ENCODE measurements at places on chromosomes 4 and X.

- peak; percentile 2 for DNase-seq
These were observed 850 bp downstream of the IGBP1 start for GRCh38 chrX:70134116-70134477.

GRCh38 chr4:7897811-7898210, 41.9 kb downstream of the AFAP1 start:
- DNase-seq: no peak

DNA sequence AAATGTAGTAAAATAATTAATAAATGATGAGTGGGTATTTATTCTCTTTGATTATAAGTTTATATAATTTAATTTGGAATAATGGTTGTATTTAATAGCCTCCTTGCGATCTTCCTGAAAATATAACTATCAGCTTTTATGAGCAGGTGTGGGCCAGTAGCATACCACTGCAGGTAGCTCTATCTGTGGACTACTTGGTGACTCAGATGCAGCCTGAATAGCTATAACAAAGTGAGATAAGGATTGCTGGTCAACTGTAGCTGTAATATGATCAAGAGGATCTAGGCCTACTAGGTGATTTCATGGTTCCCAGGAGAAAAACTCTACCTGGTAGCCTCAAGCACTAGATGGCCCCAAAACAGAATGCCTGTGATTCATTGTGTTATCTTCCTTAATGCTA, 47.1 kb upstream of the BMP15 start:
- DNase-seq: no peak

DNA sequence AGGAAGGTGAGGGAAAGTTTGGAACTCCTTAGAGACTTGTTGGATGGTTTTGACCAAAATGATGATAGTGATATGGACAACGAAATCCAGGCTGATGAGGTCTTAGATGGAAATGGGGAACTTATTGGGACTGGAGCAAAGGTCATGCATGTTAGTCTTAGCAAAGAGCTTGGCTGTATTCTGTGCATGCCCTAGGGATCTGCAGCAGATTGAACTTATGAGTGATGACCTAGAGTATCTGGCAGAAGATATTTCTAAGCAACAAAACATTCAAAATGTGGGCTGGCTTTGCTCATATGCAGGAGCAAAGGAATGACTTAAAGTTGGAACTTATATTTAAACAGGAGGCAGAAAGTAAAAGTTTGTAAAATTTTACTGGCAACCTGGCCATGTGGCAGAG, 489.3 kb upstream of the DIPK2B start:
- DNase-seq: no peak

DNA sequence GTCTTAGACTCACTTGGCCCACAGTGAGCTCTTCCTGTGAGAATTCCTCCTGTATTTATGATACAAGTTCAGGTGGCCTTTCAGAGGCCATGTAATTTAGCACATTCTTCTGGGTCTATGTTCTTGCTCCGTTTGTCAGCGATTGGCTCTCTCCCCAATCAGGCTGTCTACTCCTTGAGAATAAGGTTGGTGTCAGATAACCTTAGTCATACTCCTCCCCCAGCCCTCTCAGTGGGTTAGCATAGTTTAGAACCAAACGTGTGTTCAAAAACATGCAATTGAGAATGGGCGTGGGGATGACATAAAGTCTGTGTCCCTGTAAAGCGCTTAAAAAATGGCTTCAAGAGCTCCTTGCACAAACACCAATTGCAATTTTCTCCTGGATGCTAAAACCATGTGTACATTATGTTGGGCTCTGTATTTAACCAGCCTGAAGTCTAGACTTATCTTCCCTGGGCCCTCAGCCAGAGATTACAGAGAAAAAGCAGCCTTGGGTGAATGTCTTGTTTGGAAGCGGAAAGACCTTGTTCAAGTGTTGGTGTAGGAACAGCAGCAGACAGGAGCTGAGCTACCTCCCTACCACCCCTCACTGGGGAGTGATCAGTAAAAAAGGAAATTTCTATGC, 9.9 kb upstream of the CT47C1 start:
- no peak for DNase-seq

DNA sequence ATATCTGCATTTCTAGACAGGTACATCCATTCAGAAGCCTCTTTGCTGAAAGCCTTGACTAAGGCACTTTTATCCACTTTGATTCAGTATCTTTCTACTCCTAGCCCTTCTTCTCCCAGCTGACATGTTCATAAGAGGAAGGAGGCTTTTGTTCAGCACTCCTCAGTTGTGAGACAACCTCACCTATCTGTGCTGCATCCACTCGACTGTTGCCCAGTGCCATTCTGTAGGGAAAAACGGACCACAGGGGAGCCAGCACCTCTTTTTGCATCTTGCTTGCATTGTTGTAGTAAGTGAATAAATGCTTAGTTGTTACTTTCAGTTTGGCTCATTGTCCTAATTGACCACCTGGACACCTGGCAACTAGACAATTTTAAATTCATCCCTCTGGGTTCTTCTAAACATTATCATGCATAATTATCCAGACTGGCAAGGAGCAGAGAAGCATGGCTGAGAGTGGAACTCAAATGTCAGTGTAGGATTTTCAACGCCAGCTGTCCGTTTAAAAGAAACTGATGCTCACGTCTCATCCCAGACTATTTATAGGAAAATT, 83.8 kb upstream of the BOD1L1 start:
- no peak for DNase-seq

- no peak for DNase-seq
These were observed 157.5 kb upstream of the ATOH1 start for GRCh38 chr4:93671093-93671492.

DNA sequence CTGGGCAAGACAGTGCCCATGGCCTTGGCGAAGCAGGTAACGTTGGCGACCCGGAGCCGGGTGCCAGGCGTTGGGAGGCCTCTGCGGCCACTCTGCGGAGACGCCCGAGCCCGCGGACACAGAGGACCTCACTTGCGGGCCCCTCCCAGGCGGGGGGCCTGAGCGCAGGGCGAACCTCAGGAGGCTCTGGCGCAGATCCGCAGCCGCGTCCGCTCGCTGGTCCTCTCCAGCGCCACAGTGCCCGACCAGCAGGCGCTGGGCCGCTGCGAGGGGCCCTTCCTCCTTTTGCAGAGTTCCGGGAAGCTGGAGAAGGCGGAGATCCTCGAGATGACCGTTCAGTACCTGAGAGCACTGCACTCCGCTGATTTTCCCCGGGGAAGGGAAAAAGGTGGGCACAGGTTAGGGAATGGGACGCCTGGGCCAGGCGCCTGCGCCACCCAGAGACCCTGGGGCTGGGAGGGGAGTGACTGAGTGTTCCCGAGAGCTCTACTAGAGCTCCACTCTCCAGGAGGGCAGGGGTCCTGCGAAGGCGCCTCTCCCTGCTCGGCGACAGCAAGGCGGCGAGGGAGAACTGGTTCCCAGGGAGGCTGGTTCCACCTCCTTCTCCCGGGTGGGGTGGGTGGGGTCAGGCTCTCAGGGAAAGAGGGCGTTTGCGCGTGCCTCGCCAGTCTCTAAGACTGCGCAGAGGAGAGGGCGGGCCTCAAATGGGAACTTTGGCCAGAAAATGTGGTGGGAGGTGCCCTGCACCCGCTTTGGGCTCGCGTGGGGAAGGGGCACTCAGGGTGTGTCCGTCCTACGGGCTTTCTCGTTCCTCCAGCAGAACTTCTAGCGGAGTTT, 1.4 kb downstream of the HELT start:
- DNase-seq: no peak

DNA sequence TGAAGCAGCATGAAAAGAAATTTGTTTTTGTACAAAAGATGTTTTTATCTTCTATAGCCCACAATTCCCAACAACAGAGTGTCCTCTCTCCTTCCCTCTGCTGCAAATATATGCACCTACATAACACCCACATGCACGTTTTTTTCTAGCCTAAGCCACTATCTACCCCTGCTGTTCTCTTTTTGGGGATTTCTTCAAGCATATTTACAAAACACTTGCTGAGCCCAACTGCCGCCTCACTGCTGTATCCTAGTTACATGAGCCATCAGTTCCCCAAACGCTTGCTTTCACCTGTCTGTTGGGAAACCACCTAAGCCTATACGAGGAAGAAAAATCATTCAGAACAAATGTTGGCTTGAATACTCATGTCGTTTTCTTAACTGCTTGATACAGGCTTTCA, 127.2 kb downstream of the CHRNA9 start:
- no peak for DNase-seq

DNA sequence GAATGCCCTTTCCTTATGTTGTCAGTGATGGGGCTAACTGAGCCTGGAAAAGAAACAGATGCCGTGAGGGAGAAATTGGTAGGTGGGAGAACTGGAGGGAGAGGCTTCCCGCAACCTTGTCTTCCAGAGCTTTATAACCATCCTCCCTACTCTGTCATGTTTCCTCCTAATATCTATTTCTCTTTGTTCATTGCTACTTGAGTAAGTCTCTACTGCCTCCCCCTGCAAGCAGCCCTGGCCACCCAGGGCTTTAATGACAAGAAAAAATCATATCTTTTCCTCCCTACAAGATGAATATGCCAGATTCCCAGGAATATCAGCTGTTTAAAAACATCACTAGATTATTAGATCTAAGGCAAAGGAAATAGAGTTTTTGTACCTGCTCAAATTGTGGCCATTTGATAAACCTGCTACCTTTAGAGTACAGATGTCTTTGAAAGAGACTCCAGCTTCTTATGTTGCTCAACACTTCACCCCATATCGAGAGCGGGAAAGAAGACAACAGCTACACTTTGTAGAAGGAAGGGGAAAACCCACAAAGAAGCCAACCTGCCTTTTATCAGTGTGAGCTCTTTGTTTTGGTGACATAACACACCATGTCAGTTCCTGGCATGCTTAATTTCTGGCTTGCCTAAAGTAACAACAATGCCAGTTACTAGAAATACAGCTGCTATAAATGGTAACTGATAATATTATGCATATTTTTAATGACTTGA, 186.6 kb upstream of the LEF1 start:
- peak; percentile 38 for DNase-seq

DNA sequence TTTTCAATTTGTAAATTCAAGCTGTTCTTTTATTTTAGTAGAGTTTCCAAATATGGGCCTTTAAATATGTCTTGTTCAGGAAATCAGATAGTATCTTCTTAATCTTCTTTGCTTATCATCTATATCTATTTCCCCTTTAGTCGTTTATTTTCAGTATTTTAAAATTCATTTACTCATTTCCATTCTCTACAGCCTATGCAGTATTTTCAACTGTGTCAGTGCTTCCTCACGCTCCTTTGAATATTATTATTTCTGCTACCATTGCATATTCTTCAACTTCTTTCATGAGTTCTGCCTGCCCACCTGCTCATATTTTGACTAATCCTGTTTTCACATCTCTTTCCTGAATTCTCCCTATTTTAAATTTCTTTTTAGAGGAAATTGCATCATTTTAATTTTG, 185.4 kb downstream of the DKK2 start:
- DNase-seq: no peak
